ENCODE measurements at places on chromosomes 1 and 21. TPM values are rescaled to one million over a fixed set of nuclear protein-coding genes. Genes with fewer than 3 reads are reported as not detected.

DNA sequence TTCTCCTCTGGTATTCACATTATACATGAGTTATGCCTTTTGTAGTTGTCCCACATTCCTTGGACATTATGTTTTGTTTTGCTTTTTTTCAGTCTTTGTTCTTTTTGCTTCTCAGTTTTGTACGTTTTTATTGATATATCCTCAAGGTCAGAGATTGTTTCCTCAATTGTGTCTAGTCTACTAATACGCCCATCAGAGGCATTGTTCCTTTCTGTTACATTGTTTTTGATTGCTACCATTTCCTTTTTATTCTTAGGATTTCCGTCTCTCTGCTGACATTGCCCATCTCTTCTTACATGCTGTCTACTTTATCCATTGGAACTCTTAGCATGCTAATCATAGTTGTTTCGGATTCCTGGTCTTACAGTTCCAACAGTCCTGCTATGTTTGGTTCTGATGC is 27.8 kb upstream of the MPC2 start:
- DNase-seq, result no peak
- peaks cover 9% of the 10 kb centered on the region for H3K4me1 ChIP-seq
- H3K27ac ChIP-seq, result no peak overlapping the region
- no peak overlapping the region for H3K4me3 ChIP-seq
- no peaks in the 10 kb centered on the region for H3K27me3 ChIP-seq

Gene AQP10
- total RNA-seq, result not detected

GRCh38 chr1:175209493-175209921 is 16.9 kb upstream of the KIAA0040 start:
- H3K4me3 ChIP-seq, result peak overlapping the region; percentile 81
- no peak for DNase-seq
- peak overlapping the region; percentile 98 for H3K27ac ChIP-seq
- H3K27me3 ChIP-seq, result peaks cover 2% of the 10 kb centered on the region

GRCh38 chr1:8118031-8118451 is 91.9 kb upstream of the ERRFI1 start:
- no peak overlapping the region for H3K4me3 ChIP-seq
- peaks cover 2% of the 10 kb centered on the region for H3K27me3 ChIP-seq
- no peaks in the 10 kb centered on the region for H3K36me3 ChIP-seq
- H3K27ac ChIP-seq, result no peak overlapping the region
- H3K4me1 ChIP-seq, result peaks cover 16% of the 10 kb centered on the region

- no peak overlapping the region for H3K27ac ChIP-seq
- no peaks in the 10 kb centered on the region for H3K4me1 ChIP-seq
- no peak overlapping the region for H3K4me3 ChIP-seq
Observed at GRCh38 chr1:48817505-48818114, 40.9 kb upstream of the BEND5 start.

Gene OR2L3
- not detected for total RNA-seq

DNA sequence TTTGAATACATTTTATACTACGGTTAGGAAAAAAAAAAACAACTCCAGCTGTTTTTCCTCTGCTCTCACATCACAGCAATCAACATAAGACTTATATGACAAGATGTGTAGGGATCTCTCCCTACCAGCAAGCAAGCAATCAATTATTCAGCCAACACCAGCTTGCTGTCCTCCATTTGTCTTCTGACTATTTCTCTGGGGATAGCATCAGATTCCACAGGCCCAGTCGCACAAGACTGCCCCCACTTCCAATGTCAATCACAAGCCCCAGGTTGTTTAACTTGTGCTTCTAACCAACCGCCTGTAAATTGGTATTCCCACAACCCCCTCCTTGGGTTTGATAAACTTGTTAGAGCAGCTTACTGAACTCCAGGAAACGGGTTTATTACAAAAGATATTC is 873.1 kb upstream of the TMPRSS15 start:
- H3K4me3 ChIP-seq, result no peak overlapping the region
- DNase-seq, result no peak
- H3K27ac ChIP-seq, result no peak overlapping the region

GRCh38 chr1:238061967-238062613 is 171.4 kb upstream of the ZP4 start:
- no peak for DNase-seq
- H3K4me1 ChIP-seq, result no peaks in the 10 kb centered on the region
- H3K4me3 ChIP-seq, result no peak overlapping the region
- H3K36me3 ChIP-seq, result no peaks in the 10 kb centered on the region
- H3K27me3 ChIP-seq, result no peaks in the 10 kb centered on the region

Gene SYNC
- total RNA-seq, result 0.05 TPM

GRCh38 chr1:22562584-22563583 is at the start of gene EPHA8:
Gene EPHA8, plus strand, starts transcription at chr1:22563489. Its CDS starts 147 bp downstream, at chr1:22563636.
- no peaks in the 10 kb centered on the region for H3K4me1 ChIP-seq
- DNase-seq, result no peak
- no peak within 1 kb of the TSS for H3K4me3 ChIP-seq
- peaks cover 33% of the 10 kb centered on the region for H3K27me3 ChIP-seq
- H3K36me3 ChIP-seq, result no peaks in the 10 kb centered on the region

DNA sequence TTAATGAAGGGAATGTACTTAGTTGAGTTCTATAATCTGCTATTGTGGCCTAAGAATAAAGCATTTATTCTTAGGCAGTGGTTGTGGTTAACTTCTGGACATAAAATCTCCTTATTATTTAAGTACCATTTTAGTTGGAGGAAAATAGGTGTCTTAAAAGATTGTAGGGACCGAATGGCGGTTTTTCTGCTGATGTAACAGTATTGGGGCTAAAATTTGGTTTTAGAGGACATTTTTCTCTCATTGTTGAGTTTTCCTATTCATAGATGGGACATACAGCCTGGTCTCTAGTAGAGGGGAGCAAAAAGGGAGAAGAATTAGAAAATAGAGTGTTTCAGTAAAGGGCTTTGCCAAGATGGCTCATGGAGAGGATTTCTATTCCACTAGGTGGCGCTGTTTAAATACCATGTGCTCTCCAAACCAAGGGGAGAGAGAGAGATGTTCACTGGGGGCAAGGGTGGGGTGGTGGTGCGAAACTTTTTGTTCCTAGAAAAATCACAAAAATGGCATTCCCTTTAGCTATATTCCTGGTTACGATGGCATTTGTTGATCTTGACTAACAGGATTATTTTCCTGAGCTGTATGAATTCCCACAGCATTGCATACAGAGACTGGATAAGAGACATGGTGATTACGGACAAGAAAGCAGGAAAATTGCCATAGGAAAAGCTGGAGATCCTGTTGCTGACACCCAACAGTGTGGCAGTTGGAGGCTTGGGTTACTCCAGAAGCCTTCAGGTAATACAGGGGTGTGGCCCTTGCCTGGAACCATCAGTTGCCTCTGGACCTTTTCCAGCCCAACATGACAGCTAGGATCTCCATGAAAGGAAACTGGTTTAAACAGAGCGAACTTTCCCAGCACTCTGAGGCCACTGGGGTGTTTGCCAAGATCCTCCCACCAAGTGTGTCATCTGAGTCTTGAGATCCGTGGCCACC is 18.2 kb upstream of the FCGR2A start:
- H3K4me1 ChIP-seq, result peaks cover 16% of the 10 kb centered on the region
- H3K27ac ChIP-seq, result no peak overlapping the region
- H3K27me3 ChIP-seq, result peaks cover 54% of the 10 kb centered on the region
- no peaks in the 10 kb centered on the region for H3K36me3 ChIP-seq
- peak; percentile 18 for DNase-seq

Gene C1orf210
- not detected for total RNA-seq

GRCh38 chr1:108897865-108898720 is 21.3 kb downstream of the GPSM2 start:
- peaks cover 9% of the 10 kb centered on the region for H3K36me3 ChIP-seq
- no peaks in the 10 kb centered on the region for H3K27me3 ChIP-seq
- peak; percentile 10 for DNase-seq

Gene SIK1
- 5.5 TPM for total RNA-seq

DNA sequence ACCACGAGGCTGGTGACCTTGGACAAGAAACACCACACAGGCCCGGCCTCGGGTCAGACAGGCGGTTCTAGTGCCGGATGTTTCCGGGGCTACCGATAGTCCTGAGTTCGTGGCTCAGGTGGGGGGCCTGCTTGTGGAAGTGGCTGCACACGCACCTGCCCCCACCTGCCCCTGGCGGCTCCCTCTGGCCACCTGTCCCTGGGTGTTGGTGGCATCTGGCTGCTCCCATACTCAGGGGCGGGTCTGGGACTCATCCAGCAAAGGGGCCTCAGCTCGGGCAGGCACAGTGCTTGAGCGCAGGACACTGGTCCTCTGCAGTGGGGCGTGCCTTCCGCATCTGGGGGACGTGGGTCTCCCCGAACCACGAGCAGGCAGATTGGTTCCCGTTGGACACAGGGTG is 33.6 kb downstream of the TP73 start:
- no peak for DNase-seq
- H3K27me3 ChIP-seq, result no peaks in the 10 kb centered on the region
- no peak overlapping the region for H3K4me3 ChIP-seq
- H3K27ac ChIP-seq, result no peak overlapping the region

DNA sequence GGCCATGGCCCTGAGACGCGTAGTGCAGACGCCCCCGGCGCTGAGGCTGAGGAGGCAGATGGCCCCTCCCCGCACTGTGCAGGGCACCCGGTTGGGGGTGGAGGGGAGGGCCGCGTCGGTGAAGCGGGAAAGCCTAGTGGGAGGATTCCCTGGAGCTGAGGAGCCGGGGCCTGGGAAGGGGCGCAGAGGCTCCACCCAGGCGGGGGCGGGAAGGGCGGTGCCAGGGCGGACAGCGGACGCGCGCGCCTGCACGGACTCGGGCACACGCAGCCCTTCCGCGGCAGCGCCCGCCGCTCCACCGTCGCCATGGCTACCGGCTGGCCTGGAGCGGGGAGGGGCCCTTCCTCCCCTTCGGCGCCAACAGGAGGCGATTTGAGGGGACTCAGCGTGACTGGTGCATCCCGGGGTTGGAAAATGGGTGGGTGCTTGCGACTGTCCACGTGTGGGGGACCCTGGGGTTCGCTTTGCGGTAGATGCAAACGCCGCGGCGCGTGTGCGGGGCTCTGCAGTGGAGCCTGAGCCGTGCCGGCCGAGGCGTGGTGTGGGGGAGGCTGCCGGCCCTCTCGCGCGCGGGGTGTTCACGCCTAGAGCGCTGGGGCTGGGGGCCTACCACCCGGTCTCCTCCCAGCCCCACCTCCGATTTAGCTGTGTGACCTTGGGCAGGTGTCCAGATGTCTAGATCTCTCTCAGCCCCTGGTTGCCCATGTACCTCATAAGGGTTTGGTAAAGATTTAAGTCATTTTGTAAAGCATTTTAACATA is 35.1 kb downstream of the PTPRF start:
- peak overlapping the region; percentile 74 for H3K4me3 ChIP-seq
- H3K27ac ChIP-seq, result no peak overlapping the region
- peak; percentile 55 for DNase-seq
- no peaks in the 10 kb centered on the region for H3K36me3 ChIP-seq
- H3K27me3 ChIP-seq, result peaks cover 1% of the 10 kb centered on the region

Gene SH3BP5L
- 29.0 TPM for total RNA-seq

GRCh38 chr1:233294913-233295236 is 650 bp downstream of the PCNX2 start:
- H3K4me3 ChIP-seq, result peak overlapping the region; percentile 94
- no peaks in the 10 kb centered on the region for H3K27me3 ChIP-seq
- peak overlapping the region; percentile 86 for H3K27ac ChIP-seq
- H3K4me1 ChIP-seq, result peaks cover 37% of the 10 kb centered on the region
- DNase-seq, result peak; percentile 20

DNA sequence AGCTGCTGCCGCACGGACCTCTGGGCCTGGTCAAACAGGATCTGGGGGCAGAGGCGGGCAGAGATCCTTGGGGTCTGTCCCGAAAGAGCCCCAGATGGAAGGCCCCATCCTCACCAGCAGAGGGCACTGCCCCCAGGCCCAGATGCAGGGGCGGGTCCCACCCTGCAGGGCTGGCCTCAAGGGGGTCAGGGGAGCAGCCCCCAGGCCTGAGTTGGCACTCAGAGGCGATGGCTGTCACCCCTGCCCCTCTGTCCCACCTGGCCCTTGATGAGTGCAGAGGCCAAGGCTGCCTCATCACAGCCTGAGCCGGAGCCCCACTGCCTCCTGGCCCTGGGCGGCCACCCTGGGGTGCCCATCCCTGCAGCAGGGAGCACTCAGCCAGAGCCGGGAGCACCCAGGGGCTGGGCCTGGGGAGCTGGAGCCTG is 5.7 kb downstream of the ACAP3 start:
- H3K27me3 ChIP-seq, result no peaks in the 10 kb centered on the region
- H3K4me3 ChIP-seq, result no peak overlapping the region
- no peaks in the 10 kb centered on the region for H3K36me3 ChIP-seq
- DNase-seq, result no peak

DNA sequence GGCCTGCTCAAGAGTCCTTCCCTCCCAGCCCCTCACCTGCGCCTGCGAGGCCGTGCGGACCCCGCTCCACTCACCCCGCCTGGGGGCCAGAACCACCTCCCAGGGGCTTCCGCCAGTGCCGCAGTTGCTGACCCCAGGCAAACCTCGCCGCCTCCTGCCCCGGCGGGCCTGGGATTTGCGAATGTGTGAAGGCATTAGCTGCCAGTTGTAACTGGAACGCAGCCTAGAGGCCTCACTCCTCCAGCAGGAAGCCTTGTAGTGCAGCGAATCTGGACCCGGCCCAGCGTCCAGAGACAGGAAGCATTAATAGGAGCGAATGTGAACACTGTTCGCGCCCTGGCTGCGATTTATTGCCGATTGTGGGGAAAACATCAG is 140.9 kb upstream of the ARHGEF16 start:
- no peak for DNase-seq
- H3K36me3 ChIP-seq, result no peaks in the 10 kb centered on the region
- no peaks in the 10 kb centered on the region for H3K4me1 ChIP-seq
- no peak overlapping the region for H3K4me3 ChIP-seq

- no peaks in the 10 kb centered on the region for H3K4me1 ChIP-seq
- no peak for DNase-seq
- H3K27ac ChIP-seq, result no peak overlapping the region
- H3K27me3 ChIP-seq, result no peaks in the 10 kb centered on the region
- H3K4me3 ChIP-seq, result no peak overlapping the region
Observed at GRCh38 chr1:180415236-180415848, 87.0 kb downstream of the ACBD6 start.

Gene CCDC27
- not detected for total RNA-seq

DNA sequence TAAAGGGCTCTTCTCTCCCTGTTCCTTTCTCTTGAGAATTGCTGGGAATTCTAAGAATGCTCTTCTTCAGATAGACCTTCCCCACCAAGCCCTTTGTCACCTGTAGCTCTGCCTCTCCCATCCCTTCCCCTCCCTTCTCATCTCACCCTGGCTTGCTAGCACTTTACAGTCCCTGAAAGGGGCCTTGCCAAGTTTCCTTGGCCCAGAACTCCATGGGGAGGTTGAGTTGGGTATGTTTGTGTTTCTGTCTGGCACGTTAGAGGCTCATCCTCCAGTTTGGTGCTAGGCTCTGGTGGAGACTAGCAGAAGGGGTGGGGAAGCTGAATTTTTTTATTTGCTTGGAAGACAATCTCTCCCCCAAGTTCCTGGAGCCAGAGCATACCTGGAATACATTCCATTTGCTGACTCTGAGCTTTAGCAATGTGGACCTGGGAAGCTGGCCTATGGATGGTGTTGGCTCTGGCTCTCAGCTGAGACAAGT is 4.9 kb downstream of the CGN start:
- no peaks in the 10 kb centered on the region for H3K36me3 ChIP-seq
- H3K4me3 ChIP-seq, result no peak overlapping the region
- no peak overlapping the region for H3K27ac ChIP-seq
- DNase-seq, result no peak
- H3K27me3 ChIP-seq, result peaks cover 6% of the 10 kb centered on the region
- peaks cover 26% of the 10 kb centered on the region for H3K4me1 ChIP-seq

GRCh38 chr1:47870480-47870879 is 126.7 kb downstream of the TRABD2B start:
- DNase-seq, result no peak
- no peak overlapping the region for H3K27ac ChIP-seq
- H3K27me3 ChIP-seq, result peaks cover 2% of the 10 kb centered on the region
- H3K36me3 ChIP-seq, result no peaks in the 10 kb centered on the region
- H3K4me3 ChIP-seq, result no peak overlapping the region
- H3K4me1 ChIP-seq, result no peaks in the 10 kb centered on the region

GRCh38 chr1:78054559-78054958 is 8.8 kb downstream of the GIPC2 start:
- H3K36me3 ChIP-seq, result no peaks in the 10 kb centered on the region
- no peak for DNase-seq
- no peak overlapping the region for H3K4me3 ChIP-seq
- no peak overlapping the region for H3K27ac ChIP-seq
- H3K4me1 ChIP-seq, result no peaks in the 10 kb centered on the region
